Small intestine (tissue), 16 donors: ENCODE measurements at places on chromosomes 7 and 10.

GRCh38 chr10:59706851-59707797 is 2.5 kb downstream of the SLC16A9 start:
- no peaks in the 10 kb centered on the region for H3K4me1 ChIP-seq
- H3K36me3 ChIP-seq = no peaks in the 10 kb centered on the region
- no peak for DNase-seq
- H3K4me3 ChIP-seq = no peak overlapping the region
- no peak overlapping the region for H3K27ac ChIP-seq
- peaks cover 11% of the 10 kb centered on the region for H3K27me3 ChIP-seq

- peaks cover 2% of the 10 kb centered on the region for H3K27me3 ChIP-seq
- no peak overlapping the region for H3K4me3 ChIP-seq
- no peak for DNase-seq
- no peak overlapping the region for H3K27ac ChIP-seq
Observed at GRCh38 chr7:76146374-76146773, 55.3 kb upstream of the SRRM3 start.

GRCh38 chr10:98236862-98237261 is 31.1 kb downstream of the LOXL4 start:
- no peak for DNase-seq
- no peak overlapping the region for H3K27ac ChIP-seq
- H3K4me1 ChIP-seq = no peaks in the 10 kb centered on the region
- no peak overlapping the region for H3K4me3 ChIP-seq
- H3K36me3 ChIP-seq = peaks cover 8% of the 10 kb centered on the region

- no peak for DNase-seq
- H3K4me1 ChIP-seq = no peaks in the 10 kb centered on the region
- no peaks in the 10 kb centered on the region for H3K27me3 ChIP-seq
Observed at GRCh38 chr7:39394105-39394680, 172.0 kb upstream of the YAE1 start.

DNA sequence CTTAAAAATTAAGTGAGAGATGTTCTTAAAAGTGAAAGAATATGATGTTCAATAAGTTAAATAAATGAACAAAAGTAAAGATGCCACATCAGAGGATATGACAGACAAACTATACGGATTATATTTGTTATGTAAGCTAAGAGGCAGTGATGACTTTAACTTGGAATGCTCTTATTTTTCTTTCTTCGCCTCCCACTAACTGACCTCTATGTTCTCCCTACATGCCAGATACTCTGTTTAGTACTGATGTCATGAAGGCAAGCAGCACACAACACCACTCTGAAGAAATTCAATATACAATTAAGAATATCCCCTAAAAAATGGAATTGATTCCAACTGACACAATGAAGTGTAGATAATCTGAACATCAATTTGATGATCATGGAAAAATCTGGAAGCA is 223.4 kb downstream of the DOCK4 start:
- DNase-seq = no peak
- no peaks in the 10 kb centered on the region for H3K4me1 ChIP-seq
- no peak overlapping the region for H3K4me3 ChIP-seq
- H3K36me3 ChIP-seq = peaks cover 2% of the 10 kb centered on the region
- H3K27ac ChIP-seq = no peak overlapping the region

- H3K4me3 ChIP-seq = no peak overlapping the region
- no peaks in the 10 kb centered on the region for H3K36me3 ChIP-seq
- H3K27me3 ChIP-seq = no peaks in the 10 kb centered on the region
Observed at GRCh38 chr10:1328981-1329614, 272.9 kb downstream of the WDR37 start.

DNA sequence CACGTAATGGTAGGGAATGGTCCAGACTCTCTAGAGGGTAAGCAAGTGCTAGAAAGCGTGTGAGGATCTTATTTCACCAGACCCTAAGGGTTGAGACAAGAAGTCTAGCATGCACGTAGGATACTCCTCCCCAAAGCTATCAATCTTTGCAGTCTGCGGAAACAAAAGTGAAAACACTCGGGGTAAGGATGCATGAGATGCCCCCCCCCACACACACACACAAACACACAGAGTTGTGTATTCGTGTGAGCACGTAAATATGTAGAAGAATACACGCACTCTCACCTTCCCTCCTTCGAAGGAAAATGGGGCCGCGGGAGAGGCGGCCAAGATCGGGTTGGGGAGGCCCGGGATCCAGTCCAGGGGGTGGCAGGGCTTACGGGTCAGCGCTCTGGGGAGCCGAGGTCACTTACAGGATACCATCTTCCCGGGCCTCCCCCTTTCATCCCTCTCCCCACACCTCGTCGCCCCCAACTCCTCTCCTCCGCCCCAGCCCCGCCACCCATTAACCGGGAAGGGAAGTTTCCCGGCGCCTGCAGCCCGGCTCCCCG is 455 bp downstream of the CUL2 start:
- H3K36me3 ChIP-seq = no peaks in the 10 kb centered on the region
- peak overlapping the region; percentile 99 for H3K4me3 ChIP-seq
- DNase-seq = peak; percentile 51
- H3K4me1 ChIP-seq = peaks cover 4% of the 10 kb centered on the region
- no peaks in the 10 kb centered on the region for H3K27me3 ChIP-seq

- H3K4me1 ChIP-seq = peaks cover 11% of the 10 kb centered on the region
- H3K4me3 ChIP-seq = no peak overlapping the region
- H3K27ac ChIP-seq = no peak overlapping the region
- H3K27me3 ChIP-seq = no peaks in the 10 kb centered on the region
- no peak for DNase-seq
Observed at GRCh38 chr10:72175149-72175548, 40.7 kb upstream of the ANAPC16 start.

DNA sequence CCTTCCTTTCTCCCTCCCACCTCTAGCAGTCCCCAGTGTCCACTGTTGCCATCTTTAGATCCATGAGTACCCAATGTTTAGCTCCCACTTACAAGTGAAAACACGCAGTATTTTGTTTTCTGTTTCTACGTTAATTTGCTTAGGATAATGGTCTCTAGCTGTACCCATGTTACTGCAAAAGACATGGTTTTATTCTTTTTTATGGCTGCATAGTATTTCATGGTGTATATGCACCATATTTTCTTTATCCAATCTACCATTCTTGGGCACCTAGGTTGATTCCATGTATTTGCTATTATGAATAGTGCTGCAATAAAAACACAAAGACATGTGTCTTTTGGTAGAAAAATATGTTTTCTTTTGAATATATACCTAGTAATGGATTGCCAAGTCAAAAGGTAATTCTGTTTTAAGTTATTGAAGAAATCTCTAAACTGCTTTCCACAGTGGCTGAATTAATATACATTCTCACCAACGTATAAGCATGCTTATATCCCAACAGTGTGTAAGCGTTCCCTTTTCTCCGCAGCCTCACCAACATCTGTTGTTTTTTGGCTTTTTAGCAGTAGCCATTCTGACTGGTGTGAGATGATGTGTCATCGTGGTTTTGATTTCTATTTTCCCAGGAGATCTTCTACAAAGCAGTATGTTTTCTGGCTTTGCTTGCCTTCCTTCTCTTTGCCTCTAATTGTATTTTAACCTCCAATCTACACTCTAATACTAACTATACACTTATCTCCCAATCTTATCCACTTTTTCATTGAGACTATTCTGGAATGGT is 179.5 kb upstream of the PHF14 start:
- no peaks in the 10 kb centered on the region for H3K27me3 ChIP-seq
- H3K36me3 ChIP-seq = no peaks in the 10 kb centered on the region
- no peak overlapping the region for H3K27ac ChIP-seq
- H3K4me1 ChIP-seq = no peaks in the 10 kb centered on the region
- DNase-seq = no peak

GRCh38 chr7:90246171-90246570 is 1.2 kb downstream of the CFAP69 start:
- no peaks in the 10 kb centered on the region for H3K36me3 ChIP-seq
- peak; percentile 48 for DNase-seq
- H3K27ac ChIP-seq = no peak overlapping the region
- H3K27me3 ChIP-seq = no peaks in the 10 kb centered on the region
- peaks cover 22% of the 10 kb centered on the region for H3K4me1 ChIP-seq
- H3K4me3 ChIP-seq = peak overlapping the region; percentile 94

DNA sequence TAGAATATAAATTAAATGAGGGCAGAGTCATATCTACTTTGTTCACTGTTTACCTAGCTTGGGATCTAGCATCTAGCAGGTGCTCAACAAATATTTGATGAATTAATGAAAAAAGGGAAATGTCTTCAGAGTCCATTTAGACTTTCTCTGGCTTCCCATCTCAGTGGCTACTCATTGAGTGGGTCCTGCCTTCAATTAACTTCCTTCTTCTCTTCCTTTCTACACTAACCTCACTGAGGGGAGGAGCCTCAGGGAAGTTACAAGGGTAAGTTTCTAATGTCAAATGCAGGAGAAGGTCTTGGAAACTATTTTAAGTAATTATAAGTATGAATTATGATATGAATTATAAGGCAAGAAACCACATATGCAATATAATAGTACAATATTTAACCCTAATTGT is 28.2 kb upstream of the MPP7 start:
- H3K36me3 ChIP-seq = no peaks in the 10 kb centered on the region
- H3K27me3 ChIP-seq = no peaks in the 10 kb centered on the region
- no peak overlapping the region for H3K27ac ChIP-seq
- H3K4me3 ChIP-seq = no peak overlapping the region
- DNase-seq = peak; percentile 8
- H3K4me1 ChIP-seq = no peaks in the 10 kb centered on the region

DNA sequence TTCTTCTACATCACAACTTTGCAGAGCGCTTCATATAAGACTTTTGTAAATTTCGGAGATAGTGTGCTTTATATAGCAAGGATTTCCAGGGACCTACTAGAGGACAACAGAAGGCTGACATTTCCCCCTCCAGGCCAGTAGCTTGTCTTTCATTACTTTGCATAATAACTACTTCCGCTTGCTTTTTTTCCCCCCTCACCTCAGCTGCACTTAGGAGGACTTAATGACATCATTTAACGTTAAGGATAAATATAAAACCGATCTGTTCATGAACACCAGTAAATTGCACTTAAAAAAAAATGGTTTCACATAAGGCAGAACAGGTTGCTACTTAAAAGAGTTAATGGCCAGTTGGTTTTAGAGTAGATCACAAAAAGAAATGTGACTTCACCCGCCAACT is 172.3 kb downstream of the AUTS2 start:
- no peak for DNase-seq
- H3K36me3 ChIP-seq = no peaks in the 10 kb centered on the region
- no peaks in the 10 kb centered on the region for H3K4me1 ChIP-seq
- H3K27ac ChIP-seq = no peak overlapping the region
- no peaks in the 10 kb centered on the region for H3K27me3 ChIP-seq
- no peak overlapping the region for H3K4me3 ChIP-seq

GRCh38 chr10:49647554-49647953 is 31.9 kb upstream of the C10orf53 start:
- no peak for DNase-seq
- no peak overlapping the region for H3K4me3 ChIP-seq
- no peaks in the 10 kb centered on the region for H3K36me3 ChIP-seq
- H3K4me1 ChIP-seq = peaks cover under 1% of the 10 kb centered on the region
- no peak overlapping the region for H3K27ac ChIP-seq

DNA sequence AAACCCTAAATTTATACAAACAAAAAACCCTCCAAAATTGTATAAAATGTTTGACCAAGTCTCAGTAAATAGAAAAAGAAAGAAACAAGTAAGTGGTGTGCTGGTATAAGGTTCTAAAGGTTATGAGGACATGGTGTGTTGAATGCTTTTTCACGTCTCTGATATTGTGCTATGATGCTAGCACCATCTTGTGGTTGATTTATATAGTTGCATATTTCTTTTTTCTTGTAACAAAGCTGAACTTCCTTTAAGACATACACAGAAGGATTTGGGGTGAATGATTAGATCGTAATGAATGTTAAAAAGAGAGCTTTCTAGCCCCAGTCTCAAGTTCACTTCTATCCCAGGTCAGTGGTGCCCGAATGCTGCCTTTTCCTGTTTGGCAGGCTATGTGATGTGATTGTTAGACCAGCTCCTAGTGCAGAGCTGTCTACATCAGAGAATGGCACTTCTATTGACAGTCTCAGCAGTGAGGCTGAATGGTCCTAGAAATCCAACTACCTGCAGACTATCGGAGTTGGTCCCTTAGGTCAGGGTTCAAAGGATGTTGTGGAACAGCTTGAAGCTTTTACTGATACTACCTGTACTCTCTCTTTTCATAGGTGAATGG is 25.0 kb downstream of the VTI1A start:
- no peaks in the 10 kb centered on the region for H3K4me1 ChIP-seq
- H3K4me3 ChIP-seq = no peak overlapping the region
- no peak overlapping the region for H3K27ac ChIP-seq

DNA sequence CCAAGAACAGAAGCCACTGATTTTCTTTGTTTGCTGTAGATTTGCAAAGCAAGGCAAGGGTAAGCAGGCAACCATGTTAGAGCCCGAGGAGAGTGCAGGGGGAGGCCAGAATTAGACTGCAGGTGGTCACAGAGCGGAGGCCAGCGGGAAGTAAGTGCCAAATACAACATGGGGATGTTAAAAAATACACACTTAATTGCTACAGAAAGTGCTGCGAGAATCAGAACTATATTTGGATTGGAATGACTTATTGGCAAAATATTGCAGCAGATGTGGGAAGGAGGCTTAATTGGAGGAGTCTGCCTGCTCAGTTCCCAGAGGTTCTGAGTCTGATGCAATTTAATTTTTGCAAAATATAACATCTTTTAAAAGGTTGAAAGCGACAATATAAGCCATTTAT is 49.7 kb upstream of the ADCY1 start:
- no peaks in the 10 kb centered on the region for H3K36me3 ChIP-seq
- no peaks in the 10 kb centered on the region for H3K4me1 ChIP-seq
- no peak for DNase-seq
- no peak overlapping the region for H3K4me3 ChIP-seq
- H3K27ac ChIP-seq = no peak overlapping the region
- no peaks in the 10 kb centered on the region for H3K27me3 ChIP-seq

DNA sequence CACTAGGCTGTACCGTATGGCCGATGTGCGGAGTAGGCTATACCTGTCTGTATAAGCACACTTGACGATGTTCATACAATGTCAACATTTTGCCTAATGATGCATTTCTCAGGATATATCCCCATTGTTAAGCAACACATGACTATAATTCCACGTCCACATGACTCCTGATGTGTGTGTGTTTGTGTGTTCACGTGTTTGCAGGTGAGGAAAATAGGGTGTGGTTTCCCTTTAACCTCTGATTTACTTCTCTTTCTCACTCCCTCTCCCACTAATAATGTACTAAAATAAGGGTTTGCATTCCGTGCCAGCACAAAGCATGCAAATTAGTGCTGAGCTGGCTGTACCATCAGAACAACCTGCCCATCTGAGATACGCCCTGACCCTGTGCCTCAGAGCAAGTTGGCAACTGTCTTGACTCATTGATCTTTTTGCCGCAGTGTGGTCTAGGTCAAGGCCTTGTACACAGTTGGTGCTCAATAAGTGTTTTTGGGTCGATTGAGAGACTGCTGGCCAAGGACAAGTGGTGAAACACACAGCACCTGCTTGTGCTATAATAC is 64.6 kb upstream of the DOCK1 start:
- H3K27me3 ChIP-seq = no peaks in the 10 kb centered on the region
- no peaks in the 10 kb centered on the region for H3K36me3 ChIP-seq
- H3K27ac ChIP-seq = peak overlapping the region; percentile 85
- H3K4me3 ChIP-seq = no peak overlapping the region
- H3K4me1 ChIP-seq = peaks cover 3% of the 10 kb centered on the region
- peak; percentile 59 for DNase-seq

- H3K4me3 ChIP-seq = peak overlapping the region; percentile 18
- peaks cover 8% of the 10 kb centered on the region for H3K4me1 ChIP-seq
- DNase-seq = peak; percentile 37
- H3K27ac ChIP-seq = no peak overlapping the region
- H3K27me3 ChIP-seq = peaks cover 41% of the 10 kb centered on the region
- no peaks in the 10 kb centered on the region for H3K36me3 ChIP-seq
Observed at GRCh38 chr7:124764847-124765400, 668 bp downstream of the GPR37 start.

- no peaks in the 10 kb centered on the region for H3K36me3 ChIP-seq
- no peaks in the 10 kb centered on the region for H3K27me3 ChIP-seq
- no peak overlapping the region for H3K27ac ChIP-seq
- DNase-seq = no peak
Observed at GRCh38 chr10:120392671-120393079, 64.4 kb upstream of the PLPP4 start.
